ENCODE measurements at places on chromosomes 7 and 10. TPM values are rescaled to one million over a fixed set of nuclear protein-coding genes. Genes with fewer than 3 reads are reported as not detected.

Gene WIPF3
- 3.4 TPM for polyA plus RNA-seq

Gene TMEM196
- 0.05 TPM for polyA plus RNA-seq

Gene ATAD1
- 30.7 TPM for polyA plus RNA-seq

Gene TRIM74
- polyA plus RNA-seq: 0.41 TPM

Gene ANKRD2
- 0.23 TPM for polyA plus RNA-seq

Gene MRLN
- polyA plus RNA-seq: not detected

Gene ADRA2A
- polyA plus RNA-seq: 15.0 TPM

Gene ARHGEF35
- 2.9 TPM for polyA plus RNA-seq

DNA sequence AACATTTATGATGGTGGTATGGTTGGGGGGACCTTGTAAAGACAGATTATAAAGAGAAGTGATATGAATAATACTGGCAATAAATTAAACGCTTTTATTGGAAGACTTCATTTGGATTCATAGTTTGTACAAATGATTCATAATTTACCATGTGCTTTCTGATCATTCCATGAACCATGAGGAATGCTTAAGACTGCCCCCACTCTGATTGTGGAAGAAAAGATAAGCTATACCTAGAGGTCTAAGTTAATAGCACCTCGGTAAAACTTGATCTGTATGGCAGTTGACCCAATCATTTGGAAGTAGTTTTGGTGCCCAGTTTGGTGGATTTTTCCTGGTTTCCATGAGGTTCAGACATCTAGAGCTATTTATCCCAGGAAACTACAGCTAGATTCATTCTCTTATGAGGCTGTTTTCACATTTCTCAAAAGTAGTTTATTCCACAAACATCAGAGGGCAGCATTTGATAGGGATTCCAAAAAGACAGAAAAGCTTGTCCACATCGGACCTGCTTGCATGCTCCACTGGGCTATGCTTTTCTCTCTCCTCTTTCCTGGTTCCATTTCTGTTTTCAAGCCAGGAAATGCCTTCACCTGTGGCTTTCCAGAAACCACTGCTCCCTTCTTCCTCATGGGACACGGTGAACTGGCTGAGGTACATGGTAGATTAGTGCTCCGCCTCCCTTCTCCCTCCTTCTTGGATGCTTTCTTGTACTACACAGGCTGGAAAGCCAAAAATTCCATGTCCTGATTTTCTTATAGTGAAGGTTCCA is 29.2 kb downstream of the TFAM start:
- DNase-seq: peak; percentile 37

- no peak for DNase-seq
Measured at GRCh38 chr10:49711481-49711880, 32.0 kb downstream of the C10orf53 start.

GRCh38 chr7:140439359-140439758 is 35.5 kb downstream of the RAB19 start:
- DNase-seq: no peak

DNA sequence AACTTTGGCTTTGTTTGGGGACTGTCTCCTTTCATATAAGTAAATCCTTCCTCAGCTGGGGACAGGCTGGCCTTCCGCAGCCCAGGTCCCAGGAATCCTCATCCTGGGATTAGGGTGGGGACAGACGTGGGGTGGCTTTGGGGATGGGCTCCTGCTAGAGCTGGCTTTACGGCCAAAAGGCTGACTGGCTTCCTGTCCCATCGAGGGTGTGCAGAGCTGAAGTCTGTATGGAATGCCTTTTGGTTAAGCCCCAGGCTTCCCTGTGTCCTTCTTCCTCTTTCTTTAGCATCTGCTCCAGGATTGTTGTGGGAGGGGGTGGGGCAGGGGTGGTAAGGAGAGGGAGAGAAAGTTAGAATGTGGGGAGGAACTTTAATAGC is 59.4 kb upstream of the AQP1 start:
- no peak for DNase-seq

DNA sequence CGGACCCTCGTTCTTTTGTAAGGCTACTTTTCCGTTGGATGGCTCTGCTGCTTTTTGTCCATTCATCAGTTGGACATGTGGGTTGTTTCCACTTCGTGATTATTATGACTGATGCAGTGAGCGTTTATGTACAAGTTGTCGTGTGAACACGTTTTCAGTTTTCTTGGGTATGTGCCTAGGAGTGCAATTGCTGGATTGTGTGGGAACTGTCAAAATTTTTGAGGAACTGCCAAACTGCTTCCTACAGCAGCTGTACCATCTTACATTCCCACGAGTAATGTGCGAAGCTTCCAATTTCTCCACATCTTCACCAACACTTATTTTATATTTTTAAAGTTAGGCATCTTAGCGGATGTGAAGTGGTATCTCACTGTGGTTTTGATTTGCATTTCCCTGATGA is 10.4 kb downstream of the FKBP6 start:
- no peak for DNase-seq

DNA sequence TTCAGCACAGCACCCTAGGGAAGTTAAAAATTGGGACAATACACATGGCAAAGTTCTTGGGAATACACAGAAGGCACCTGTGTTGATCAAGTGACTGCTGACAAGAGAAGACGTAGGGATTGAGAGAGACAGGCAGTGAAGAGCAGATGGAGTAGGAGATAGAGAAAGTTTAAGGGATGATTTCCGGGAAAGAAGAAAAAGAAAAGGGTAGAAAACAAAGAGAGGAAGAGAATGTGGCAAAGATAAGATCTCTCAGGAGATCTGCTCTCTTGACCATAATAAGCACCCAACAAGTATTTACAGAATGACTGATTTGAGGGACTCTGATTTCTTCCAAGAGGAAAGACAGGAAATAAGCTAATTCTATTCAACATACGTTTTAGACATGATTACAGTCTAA is 15.1 kb upstream of the RALA start:
- DNase-seq: no peak

- DNase-seq: peak; percentile 25
Measured at GRCh38 chr7:123643495-123644441, 11.9 kb upstream of the LMOD2 start.

- DNase-seq: no peak
Measured at GRCh38 chr10:43141421-43141820, 3.2 kb downstream of the CSGALNACT2 start.

GRCh38 chr7:115230882-115231571 is 309.1 kb downstream of the MDFIC start:
- peak; percentile 47 for DNase-seq

- DNase-seq: no peak
Measured at GRCh38 chr10:14624600-14624999, 150.1 kb downstream of the FAM107B start.

DNA sequence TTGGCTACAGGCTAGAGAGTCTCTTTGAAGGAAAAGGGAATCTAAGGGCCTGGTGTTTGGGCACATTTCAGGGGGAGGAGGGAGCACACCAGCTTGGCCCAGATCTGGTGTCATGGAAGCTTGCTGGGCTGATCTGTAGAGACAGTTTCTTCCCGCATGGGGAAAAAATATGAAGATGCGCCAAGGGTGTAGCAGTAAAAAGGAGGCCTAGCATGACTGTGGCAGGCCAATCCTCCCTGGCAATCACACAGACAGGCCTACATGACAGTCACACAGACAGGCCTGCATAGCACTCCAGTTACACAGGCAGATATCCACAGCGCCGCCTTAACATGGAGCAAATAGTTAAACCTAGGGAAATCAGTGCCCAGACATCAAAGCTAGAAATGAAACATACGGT is 123.6 kb upstream of the KIF5B start:
- no peak for DNase-seq

DNA sequence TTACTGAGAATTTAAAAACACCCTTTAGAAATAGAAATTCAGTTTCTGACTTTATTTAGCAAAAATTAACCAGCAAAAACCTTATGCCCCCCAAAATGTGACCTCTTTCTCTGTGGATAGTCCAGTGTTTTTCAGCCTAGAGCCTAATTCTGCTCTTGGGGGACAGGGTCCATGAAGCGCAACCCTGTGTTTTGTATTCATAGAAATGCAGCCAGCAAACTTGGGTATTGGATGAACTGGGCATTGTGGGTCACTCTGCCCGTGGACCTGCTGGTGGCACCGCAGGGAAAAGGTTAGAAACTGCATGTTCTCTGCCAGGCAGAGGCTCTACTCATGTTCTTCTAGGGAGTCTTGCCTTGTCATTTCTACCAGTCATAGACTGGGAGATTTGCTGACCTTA is 787.4 kb upstream of the C7orf33 start:
- DNase-seq: no peak

- DNase-seq: no peak
Measured at GRCh38 chr10:5679606-5680005, 5.0 kb upstream of the TASOR2 start.

DNA sequence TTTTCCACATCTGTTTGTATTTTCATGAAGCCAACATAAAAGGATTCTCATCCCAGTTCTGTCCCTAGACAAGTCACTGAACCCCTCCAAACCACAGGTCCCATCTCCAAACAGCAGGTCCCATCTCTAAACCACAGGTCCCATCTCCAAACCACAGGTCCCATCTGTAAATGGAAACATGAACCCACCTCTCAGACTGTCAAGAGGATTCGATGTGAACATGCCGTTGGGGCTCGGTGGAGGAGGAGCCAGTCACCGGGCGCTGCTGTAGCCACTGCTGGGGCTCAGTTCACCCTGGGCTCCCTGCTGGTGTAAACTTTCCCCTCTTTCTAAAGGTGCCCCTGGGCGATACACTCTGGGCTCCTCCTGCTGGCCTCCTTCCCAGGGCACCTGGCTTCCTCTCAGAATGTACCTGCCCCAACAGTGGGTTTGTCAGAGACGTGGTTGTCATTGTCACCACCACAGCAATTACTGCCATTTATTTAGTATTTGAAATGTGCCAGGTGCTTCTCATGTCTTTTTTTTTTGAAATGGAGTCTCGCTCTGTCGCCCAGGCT is 13.0 kb downstream of the LHPP start:
- DNase-seq: no peak

GRCh38 chr10:113165673-113166072 is 215.6 kb downstream of the TCF7L2 start:
- no peak for DNase-seq

- DNase-seq: no peak
Measured at GRCh38 chr7:988963-989529, 6.1 kb downstream of the CYP2W1 start.

- no peak for DNase-seq
Measured at GRCh38 chr10:37053476-37053875, 71.9 kb upstream of the ANKRD30A start.

DNA sequence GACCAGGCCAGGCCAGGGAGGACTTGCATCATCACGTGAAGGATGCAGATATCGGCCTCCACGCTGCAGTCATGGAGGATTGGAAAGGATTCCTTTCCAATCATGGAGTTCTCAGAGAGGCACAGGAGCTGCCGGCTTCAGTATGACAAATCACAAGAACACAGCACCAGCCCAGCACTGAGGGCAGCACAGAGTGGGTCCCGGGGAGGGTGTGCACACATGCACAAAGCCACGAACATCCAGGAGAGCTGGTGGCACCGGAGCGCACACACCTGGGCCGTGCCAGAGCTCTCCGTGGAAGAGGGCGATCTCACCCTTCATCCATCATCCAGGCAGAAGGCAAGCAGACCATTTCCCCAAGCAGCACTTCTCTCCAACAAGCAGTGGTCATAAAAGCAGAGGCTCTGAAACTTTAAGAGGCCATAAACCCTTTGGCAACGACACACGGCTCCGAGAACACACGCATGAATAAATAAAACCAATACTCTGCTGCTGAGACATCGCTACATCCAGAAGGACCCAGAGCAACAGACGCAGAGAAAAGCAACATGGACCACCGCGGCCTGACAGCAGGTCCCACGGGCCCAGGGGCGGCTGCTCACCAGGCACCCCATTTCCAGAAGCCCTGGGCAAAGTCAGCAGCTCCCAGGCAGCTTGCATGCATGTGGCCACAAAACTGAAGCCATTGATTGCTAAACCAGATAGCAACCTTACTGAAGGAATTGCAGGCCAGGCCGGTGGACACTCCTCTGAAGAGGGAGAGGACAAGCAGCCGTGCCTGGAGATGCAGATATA is 180.8 kb downstream of the USP6NL start:
- DNase-seq: peak; percentile 13

DNA sequence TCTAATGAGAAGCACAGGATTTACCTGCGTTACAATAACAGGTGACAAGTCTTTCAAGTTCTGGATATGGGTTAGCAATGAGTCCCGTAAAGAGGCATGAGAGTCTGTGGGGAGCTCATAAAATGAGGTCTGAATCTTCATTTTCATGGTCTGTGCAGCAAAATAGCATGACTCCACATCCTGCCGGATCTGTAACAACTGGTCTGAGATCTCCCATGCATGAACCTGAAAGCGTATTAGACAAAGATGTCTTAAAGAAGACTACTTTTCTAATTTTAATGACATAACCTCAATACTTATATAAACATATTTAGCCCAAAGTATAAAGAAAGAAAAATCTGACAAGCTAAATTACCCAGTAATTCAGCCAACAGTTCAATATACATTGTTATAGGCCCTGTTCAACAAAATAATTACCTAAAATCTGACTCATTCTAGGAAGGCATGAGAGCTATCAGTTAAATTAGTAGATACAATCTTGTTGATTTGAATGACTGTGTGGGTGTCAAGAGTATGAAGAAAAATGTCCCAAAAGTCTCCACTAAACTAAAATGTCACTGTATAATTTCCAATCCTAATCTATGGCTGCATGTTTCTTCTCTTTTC is 36.9 kb downstream of the TNPO3 start:
- DNase-seq: no peak
